ENCODE measurements at places on chromosomes 11 and 22. TPM values are rescaled to one million over a fixed set of nuclear protein-coding genes. Genes with fewer than 3 reads are reported as not detected.

CALCA gene
- 0.22 TPM for total RNA-seq

LARGE2 gene
- not detected for total RNA-seq

INS gene
- total RNA-seq = not detected

OR52M1 gene
- total RNA-seq = not detected

OR5P2 gene
- total RNA-seq = not detected

CDCA5 gene
- total RNA-seq = 5.4 TPM

HDHD5 gene
- 31.6 TPM for total RNA-seq

YPEL1 gene
- 1.9 TPM for total RNA-seq

TTC36 gene
- total RNA-seq = 0.43 TPM

LSP1 gene
- total RNA-seq = 84.1 TPM

EMID1 gene
- 0.76 TPM for total RNA-seq

TEX12 gene
- total RNA-seq = 0.65 TPM

ARAP1 gene
- 66.9 TPM for total RNA-seq

FJX1 gene
- total RNA-seq = 10.5 TPM

BIRC3 gene
- total RNA-seq = 3.3 TPM

NFAM1 gene
- total RNA-seq = under 0.01 TPM

GLYAT gene
- total RNA-seq = not detected
